ENCODE measurements at places on chromosomes 3 and 15. TPM values are rescaled to one million over a fixed set of nuclear protein-coding genes. Genes with fewer than 3 reads are reported as not detected.

The PRTG gene
- not detected for total RNA-seq

The TRAIP gene
- total RNA-seq = 32.0 TPM

The CHRNA3 gene
- total RNA-seq = not detected

The LMAN1L gene
- not detected for total RNA-seq

The CFAP44 gene
- total RNA-seq = 3.4 TPM

The UQCC5 gene
- total RNA-seq = 15.5 TPM

The STARD9 gene
- 9.6 TPM for total RNA-seq

The HCLS1 gene
- total RNA-seq = 312 TPM

The RAB8B gene
- 128 TPM for total RNA-seq

The RBMS3 gene
- 3.0 TPM for total RNA-seq

The C15orf62 gene
- 0.45 TPM for total RNA-seq

The EXD1 gene
- total RNA-seq = not detected

The SAMMSON gene
- not detected for total RNA-seq

The ANKUB1 gene
- total RNA-seq = not detected

The CCR9 gene
- 9.7 TPM for total RNA-seq

The FILIP1L gene
- total RNA-seq = 15.5 TPM
